ENCODE measurements at places on chromosomes 1 and 21.
A peak's percentile ranks its signal among the peaks of the same experiment; 100 is the strongest.

- DNase-seq = peak; percentile 71
Measured at GRCh38 chr1:15290382-15290781, 43.4 kb downstream of the FHAD1 start.

DNA sequence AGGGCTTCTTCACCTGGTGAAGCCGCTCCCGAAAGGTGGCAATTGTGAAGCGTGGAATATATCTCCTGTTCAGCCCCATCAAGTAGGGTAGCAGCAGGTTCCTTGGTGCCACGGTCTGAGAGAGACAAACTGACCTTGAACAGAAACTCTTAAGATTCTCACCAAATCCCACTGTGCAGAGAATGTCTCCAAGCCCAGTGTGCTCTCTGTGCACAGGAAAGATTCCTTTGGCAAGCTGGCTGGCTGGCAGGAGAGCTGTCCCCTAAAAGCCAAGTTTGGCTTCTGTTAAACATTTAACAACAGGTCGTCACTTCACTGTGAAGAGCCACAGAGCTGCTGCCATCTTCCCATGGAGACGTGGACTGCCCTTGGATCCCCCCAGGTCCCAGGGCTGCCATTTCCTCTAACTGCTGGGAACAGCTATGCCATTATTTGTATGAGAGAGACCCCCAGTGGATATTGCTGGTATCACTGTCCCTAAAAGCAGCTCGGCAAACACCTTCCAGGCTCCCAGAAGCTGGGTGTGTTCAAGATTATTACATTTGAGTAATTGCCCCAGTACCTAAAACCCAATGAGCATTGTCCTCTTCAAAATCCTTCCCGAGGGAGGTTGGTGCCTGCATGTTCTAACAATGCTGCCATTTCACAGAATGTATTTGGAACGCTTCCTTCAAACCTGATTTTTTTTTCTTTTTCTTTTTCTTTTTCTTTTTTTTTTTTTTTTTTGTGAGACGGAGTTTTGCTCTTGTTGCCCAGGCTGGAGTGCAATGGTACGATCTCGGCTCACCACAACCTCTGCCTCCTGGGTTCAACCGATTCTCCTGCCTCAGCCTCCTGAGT is 71.8 kb downstream of the CD58 start:
- DNase-seq = no peak

DNA sequence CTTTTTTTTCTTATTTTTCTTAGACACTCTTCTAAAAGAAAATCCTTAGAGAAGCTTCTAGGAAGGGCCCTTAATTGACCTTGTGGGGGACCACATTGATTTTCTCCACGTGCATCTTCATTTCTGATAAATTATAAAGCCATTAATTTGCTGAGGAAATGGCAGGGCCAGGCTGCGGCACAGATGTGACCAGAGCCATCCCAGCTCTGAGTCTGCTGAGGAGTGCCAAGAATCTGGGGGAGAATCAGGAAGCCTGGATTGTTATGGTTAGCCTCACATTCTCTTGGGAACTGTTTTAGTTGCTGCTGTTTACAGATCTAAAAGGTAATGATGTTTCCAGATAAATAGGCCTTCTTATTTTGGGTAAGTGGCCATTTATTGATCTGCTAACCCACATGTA is 16.2 kb downstream of the PROX1 start:
- DNase-seq = no peak

DNA sequence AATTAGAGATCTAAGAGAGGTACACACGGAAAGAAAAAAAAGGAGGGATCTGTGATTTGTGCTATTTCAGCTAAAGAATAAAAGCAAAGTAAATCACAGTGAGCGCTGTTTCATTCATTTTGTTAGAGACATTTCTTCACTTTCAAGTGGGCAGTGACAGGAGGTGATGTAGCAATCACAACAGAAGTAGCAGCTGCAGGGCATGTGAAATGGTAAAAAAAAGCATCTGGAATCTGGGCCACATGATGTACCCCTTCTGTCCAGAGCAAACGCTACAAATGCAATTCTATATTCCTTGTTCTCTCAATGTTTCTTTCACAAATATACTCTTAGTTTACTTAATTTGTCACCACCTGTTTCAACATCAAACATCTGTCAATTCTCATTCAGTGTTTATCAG is 786.5 kb downstream of the LRRIQ3 start:
- DNase-seq = no peak

DNA sequence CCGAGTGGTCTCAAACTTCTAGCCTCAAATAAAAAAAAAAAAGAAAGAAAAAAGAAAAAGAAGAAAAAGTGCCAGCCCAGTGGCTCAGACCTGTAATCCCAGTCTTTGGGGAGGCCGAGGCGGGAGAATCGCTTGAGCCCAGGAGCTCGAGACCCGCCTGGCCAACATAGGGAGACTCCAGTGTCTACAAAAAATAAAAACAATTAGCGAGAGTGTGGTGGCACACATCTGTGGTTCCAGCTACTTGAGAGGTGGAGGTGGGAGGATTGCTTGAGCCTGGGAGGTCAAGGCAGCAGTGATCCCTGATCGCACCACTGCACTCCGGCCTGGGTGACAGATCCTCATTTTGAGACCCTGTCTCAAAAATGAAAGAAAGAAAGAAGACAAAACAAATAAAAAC is 1.4 kb upstream of the PTGFRN start:
- no peak for DNase-seq

DNA sequence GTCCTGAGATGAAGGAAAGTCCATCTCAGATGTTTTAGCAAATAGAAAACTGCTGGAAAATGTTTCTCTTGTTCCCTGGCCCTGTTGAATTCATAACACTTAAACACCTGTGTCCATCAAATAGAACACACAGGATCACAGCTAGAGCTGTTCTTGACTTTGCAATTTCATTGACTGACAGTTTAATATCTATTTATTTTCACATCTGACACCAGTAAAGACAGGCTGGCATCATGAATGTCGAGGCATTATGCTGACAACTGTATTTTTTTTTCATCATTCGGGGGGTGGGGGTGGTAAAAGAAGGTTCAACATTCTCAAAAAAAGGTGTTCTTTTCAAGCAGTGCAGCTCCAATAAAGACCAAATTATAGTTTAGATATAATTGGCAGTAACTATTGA is 591.2 kb upstream of the PTBP2 start:
- no peak for DNase-seq

DNA sequence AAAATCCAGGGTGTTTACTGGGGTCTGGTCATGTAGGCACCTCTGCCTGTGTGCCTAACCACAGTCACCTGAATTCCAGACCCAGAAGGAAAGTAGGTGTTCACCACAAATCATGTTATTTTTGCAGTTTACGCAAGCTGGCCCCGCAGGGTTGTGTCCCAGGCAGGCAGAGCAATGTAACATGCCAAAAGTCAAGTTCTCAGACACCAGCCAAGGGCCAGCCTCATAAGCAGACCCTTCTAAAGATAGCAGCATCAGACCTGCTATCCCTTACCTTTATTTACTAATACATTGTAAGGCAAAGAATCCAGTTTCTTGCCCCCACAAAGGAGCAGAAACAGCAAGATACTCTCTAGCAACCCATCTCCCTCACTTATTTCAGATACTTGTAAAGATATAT is 83.0 kb downstream of the GPR161 start:
- DNase-seq = no peak

GRCh38 chr1:173421286-173421685 is 55.8 kb upstream of the PRDX6 start:
- DNase-seq = no peak

- no peak for DNase-seq
Measured at GRCh38 chr21:31190516-31190915, 152.2 kb upstream of the KRTAP19-8 start.

DNA sequence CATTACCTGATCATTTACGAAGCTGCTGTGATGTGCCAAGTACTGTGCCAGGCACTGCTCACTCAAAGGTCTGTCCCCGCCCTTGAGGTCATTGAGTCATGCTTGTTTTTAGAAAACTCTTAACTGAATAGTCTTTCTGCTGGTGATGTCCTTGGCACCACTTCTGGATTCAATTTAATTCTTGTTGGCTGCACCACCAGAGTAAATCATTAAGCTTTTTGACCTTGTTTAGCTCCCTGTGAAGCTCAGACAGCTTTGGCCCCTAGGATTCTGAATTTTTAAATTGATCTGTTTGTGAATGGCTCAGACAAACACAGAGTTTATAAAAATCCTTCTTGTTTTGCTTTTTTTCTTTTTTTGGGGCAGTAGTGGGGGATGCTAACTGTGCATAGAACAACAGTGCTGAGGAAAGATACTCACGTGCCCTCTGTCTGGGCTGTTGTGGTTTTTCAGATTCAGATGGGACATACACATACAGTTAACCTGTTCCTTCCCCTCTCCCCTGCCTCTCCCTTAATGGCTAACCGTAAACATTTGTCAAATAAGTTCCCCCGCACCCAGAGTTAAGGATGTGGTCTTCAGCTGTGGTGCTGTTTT is 67.6 kb downstream of the MTR start:
- no peak for DNase-seq

DNA sequence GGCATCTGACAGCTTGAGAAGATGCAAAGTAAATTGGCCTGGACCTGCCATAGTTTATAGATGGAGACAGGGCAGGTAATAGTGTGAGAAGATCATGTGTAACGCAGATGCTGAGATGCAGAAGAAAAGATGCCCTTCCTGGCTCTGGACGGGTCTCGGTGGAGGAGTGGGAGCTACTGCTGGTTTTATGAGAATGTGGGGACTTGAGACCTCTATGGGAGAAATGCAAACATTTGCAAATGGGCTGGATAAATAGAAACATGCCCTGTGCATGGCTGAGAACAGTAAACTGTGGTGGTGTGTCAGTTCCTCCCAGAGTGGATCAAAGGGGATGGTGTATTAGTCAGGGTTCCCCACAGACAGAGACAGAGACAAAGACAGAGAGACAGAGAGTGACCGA is 21.9 kb downstream of the UBASH3A start:
- DNase-seq = no peak

DNA sequence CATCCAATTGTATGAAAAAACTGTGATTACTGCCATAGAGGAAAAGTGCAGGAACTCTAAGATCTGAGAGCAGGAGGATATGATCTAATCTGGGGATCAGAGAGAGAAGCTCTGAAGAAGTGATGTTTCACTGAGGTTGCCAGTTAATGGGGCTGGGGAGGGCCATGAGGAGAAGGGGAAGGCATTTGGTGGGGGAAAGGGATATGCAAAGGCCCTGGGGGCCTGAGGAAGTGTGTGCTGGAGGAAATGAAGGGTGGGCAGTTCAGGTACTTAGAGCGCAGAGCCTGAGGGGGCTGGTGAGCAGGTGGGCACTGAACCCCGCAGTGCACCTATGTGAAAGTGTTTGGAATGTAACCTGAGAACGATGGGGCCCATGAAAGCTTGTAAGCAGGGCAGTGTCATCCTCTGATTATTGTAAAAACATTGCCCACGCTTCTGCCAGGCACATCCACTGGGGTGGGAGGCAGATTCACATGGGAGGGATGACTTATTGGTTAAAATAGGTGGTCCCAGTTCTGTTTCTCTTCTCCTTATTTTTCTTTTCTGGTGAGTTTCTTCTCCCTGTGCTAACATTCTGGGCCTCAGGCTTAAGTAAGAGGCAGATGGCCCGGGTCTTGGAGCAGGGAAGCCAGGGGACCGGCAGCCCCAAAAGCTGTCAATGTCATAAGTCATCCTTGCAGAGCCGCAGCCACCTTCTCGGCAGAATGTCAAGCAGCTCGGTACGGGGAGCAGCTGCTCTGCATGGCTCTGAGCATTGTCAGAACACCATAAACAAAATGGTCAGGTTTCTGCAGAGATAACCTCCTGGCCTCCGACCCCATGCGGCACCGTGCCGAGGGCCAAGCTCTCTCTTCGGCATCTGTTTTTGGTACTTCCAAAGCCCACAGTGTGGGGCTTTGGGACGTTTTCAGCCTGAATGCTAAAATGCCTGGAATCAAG is 492.0 kb upstream of the VAMP3 start:
- DNase-seq = no peak

- DNase-seq = no peak
Measured at GRCh38 chr1:24089027-24089742, 22.8 kb downstream of the MYOM3 start.

DNA sequence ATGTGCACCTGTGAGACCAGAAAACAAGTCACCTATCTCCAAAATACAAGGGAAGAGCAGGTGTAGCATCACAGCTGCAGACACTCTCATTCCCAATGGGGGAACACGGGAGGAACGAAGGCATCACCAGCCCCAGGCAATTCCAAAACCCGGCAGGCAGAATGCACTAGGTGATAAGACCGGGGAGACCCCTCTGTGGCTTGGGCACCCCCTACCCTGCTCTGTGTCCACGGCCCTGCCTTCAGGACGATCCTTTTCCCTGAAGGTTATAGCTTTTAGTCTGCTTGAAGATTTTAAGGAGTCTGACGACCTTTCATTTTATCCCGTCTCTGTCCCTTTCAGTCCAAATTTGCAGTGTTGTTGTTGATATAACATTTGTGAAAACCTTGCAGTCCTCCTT is 19.2 kb downstream of the TRPM2 start:
- DNase-seq = no peak

DNA sequence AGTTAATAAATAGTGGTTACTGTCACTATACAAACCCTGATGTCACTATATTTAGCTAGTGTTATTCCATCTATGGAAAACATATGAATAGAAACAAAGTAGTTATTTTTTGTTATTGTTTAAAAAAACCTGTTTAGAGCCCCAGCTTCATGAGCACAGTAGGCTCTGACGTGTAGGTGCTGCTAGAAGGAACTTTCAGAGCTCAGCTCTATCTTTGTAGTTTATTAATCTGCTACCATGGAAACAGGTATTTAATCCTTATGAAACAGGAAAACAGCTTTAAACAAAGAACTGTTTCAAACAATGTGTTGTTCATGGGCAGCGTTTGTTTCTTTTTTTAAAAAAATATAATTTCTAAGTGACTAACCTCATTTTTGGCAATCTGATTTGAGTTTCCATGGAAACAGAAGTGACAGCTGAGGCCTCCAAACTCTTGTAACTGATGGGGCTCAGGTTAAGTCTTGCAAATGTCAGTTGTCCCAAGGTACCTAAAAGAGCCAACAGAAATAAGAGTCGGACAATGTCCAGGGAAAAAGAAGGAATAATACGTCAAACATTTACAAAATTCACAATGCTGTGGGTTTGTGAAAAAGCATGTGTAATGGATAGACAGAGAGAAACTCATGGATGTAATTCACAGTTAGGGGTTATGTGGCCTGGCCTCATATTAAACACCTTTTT is 162.0 kb upstream of the C21orf91 start:
- DNase-seq = no peak

GRCh38 chr1:211632117-211632807 is 43.2 kb downstream of the NEK2 start:
- no peak for DNase-seq

DNA sequence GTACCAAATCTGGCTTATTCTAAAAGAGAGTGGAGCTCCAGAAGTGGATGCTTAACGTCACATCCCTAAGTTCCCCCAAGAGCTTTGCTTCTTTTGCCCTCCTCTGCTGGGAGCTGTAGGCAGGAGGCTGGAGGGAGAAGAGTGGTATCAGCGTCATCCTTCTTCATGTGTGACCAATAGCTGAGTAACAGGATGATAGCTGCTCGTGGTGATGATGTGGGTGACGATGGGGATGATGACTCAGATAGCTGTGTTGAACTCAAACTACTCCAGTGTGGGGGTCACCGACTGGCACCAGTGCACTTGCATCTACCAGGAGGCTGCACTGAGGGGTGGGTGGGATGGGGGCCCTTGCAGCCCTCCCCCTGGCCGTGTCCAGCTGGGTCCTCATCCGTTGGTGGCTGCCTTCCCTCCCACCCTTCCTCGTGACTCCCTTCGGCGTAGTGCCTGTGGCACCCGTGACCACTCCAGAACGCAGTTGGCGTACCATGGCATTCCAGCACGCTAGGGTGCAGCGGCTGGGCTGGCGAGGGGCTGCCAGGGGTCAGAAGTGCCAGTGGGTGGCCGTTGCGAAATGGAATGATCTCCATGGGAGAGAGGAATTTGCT is 1.1 kb downstream of the IGFN1 start:
- peak; percentile 61 for DNase-seq

Measured in AG04450 (cell line).